ENCODE measurements at places on chromosomes 4 and X.
A peak's percentile ranks its signal among the peaks of the same experiment; 100 is the strongest.

DNA sequence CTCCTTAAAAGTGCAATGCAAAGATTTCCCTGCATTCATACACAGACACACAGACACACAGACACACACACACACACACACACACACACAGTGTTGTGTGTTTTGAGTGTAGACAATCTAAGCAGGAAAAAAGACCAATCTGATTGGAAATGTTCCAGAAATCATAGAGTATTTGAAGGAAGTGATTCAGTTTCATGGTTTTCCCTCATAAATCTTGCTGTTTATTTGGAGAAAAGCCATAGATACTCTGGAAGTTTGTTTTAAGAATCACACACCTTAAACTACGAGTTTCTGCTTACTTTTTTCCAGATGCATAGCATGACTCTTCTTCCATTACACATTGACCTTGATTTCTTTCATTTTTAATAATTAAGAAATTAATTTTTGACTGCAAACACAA, 298.5 kb upstream of the BMP3 start:
- DNase-seq, result no peak

DNA sequence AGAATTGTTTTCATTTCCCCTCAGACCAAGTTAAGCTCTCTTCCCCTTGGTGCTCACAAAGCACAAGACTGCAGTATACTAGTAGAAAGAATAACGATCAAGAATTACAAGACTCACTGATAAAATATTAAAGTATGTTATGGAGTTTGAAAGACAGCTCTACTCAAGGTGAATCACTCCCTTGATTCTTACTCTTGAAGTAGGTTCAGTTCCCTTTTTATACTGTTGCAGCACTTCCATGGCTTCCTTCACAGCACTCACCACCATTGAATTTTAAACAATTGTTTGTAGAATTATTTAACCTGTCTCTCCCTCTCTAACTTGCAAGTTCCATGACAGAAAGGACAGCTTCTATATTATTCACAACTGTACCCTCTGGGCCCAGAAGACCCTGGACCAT, 42.2 kb downstream of the CASK start:
- no peak for DNase-seq

GRCh38 chrX:78658845-78659744, at the start of gene RTL3:
Gene RTL3 (minus strand): TSS chrX:78659328. CDS start chrX:78658420, 908 bp downstream.
- DNase-seq, result no peak

- DNase-seq, result no peak
These were observed 12.7 kb downstream of the STEEP1 start for GRCh38 chrX:119552508-119552907.

- DNase-seq, result peak; percentile 75
These were observed 41.9 kb upstream of the FRAS1 start for GRCh38 chr4:78014889-78015886.

GRCh38 chr4:16237715-16238114, 11.4 kb upstream of the TAPT1 start:
- DNase-seq, result no peak

DNA sequence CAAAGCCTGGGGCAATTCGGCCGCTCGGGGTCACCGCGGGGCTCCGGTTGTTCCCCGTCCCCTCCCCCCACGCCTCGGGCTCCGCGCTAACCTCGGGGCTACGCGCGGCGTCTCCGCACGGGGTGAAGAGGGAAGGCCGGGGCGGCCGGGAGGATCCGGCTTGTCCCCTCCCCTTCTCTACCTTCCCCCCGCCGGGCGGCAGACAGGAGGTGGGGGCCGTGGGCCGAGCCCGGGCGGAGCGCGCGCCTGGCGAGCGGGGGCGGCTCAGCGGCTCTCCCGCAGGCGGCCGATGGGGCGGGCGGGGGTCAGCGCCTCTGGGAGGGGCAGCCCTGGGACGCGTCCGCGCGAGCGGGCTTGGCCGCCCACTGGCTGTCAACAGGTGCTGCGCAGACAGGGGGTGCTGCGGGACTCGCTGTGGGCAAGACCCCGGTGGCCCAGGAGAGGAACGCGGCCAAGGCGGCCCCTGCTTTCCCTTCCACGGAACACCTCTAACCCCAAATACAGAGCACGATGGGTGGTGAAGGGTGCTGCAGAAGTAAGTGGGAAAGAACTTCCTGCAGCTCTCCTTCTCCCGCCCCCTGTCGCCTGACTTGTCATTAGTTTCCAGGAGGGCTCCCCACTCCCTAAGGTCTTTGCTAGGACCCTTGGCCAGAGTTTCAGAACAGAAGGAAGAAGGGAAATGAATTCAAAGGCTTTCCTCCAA, at the start of gene PDGFC:
TSS of gene PDGFC (minus strand) at position 124 of the 703 bp plus-strand sequence. CDS start 896 bp downstream, outside the sequence.
- DNase-seq, result peak; percentile 34

GRCh38 chr4:37490391-37491347, 195.5 kb downstream of the RELL1 start:
- no peak for DNase-seq

DNA sequence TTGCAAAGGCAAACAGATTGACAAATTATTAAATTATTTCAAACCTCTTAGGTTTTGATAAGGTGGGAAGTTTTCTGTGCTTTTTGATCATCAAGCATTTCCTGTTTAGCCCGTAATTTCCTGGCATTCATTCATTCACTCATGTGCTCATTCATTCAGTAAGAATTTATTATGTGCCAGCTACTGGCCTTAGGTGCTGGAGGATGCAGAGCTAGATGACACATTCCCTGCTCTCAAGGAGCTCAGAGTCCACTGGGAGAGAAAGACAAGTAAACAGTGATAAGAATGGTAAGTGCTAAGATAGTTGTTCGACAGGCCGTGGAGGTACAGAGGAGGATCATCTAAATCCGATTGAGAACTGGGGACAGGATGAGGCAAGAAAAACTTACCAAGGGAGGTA, 153.0 kb downstream of the DCTD start:
- no peak for DNase-seq

- no peak for DNase-seq
These were observed 4.3 kb downstream of the MGST2 start for GRCh38 chr4:139669890-139670289.

- DNase-seq, result no peak
These were observed 317.7 kb downstream of the NR3C2 start for GRCh38 chr4:148124512-148124911.

DNA sequence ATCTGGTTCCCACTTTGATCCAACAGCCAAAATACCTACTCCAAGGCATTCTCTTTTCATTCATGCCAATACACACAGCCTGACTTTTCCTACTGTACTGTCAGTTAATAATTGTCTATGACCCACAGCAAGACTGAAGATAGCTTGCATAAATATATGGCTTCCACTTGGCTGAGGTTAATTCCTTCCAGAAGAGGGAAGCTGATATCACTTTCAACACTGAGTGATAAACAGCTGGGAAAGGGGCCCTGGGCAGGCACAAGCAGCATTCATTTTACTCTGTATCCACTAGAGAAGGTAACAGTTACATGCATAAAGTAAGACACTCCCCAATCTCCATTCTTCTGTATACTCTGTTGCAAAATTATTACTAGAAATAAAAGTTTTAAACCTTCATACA, 200.2 kb upstream of the UGT8 start:
- DNase-seq, result no peak

DNA sequence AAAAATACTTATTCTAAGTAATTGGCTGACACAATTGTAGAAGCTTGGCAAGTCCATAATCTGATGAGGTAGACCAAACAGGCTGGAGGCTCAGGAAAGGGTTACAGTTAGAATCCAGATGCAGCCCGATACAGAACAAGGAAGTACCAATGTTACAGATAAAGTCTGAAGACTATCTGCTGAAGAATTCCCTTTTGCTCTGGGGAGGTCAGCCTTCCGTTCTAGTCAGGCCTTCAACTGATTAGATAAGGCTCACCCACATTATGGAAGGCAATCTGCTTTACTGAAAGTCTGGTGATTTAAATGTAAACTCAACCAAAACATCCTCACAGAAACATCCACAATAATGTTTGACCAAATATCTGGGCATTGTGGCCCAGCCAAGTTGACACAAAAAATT, 7.4 kb upstream of the DYNLT3 start:
- DNase-seq, result no peak

GRCh38 chr4:153791746-153792617, 3.1 kb upstream of the SFRP2 start:
- no peak for DNase-seq

GRCh38 chr4:83356899-83357661, 22.4 kb upstream of the HPSE start:
- DNase-seq, result no peak

DNA sequence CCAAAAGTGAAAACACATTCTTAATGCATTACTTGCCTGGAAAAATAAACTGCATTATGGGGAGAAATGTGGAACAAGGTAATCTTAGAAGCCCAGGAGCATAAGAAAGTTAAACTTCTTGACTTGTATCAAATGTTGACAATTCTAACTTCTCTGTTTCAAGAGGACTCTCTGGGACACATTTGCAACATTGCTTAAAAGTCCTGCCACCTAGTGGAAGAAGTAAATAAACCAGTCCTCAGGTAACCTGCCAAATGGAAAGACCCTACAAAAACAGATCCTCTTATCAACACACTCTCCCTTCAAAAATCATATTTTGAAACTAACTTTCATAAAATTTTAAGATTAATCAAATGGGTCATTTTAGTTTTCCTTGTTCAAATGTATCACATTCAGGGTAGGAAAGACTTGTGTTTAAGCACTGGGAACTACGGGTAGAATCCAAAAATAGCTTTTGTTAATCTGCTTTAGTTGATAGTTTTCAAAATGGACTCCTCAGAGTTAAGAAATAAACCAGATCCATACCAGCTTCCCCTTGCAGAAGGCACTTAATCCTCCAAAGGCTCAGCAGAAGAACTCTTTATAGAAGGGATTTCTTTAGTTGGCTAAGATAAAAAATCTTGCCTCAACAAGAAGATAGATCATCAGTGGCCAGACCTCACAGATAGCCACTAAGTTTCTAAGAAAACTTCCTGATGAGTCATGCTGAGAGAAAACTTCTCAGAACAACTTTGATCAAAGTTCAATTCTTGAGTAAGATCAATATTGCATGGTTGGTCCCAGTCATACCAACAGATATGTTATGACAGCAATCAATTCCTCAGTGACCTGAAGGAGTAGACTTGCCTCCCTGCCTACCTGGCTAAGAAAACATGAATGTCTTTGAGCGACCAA, 141.7 kb downstream of the HHIP start:
- DNase-seq, result no peak

DNA sequence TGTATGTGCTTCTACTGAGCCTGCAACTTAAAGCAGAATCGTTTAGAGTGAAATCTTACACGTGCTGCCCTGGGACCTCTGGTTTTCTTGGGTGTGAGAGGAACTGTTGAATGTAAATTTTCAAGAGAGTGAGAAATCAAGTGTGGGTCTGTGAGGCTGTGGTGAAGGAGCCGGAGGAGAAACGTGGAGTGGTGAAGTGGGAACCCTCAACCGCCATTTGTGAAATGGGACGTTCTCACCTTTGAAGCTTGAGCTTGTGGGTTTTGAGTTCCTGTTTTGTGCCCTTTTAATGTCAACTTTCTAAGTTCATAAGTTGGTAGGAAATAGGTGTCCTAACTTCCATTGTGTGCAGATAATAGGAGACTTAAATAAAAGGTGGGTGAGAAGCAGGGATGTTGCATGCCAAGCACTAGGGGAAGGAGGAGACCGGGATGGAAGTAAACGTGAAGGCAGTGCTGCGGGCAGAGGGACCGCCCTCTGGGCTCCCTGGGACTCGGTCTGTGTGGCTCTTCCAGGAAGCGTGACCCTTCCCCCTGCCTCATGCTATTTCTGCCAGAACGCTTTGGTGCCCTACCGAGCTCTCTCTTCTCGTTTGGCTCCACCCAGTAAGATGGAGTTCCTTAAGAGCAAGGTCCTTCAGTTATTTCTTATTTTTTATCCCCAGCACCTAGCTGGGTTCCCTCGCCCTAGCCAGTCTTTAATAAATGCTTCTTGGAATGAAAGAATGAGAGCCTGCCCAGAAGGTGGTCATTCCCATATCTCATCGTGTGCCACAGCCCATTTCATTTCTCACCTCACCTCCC, 56.0 kb downstream of the TMEM131L start:
- DNase-seq, result no peak

GRCh38 chr4:168221301-168221700, 97.3 kb downstream of the DDX60 start:
- DNase-seq, result peak; percentile 27

DNA sequence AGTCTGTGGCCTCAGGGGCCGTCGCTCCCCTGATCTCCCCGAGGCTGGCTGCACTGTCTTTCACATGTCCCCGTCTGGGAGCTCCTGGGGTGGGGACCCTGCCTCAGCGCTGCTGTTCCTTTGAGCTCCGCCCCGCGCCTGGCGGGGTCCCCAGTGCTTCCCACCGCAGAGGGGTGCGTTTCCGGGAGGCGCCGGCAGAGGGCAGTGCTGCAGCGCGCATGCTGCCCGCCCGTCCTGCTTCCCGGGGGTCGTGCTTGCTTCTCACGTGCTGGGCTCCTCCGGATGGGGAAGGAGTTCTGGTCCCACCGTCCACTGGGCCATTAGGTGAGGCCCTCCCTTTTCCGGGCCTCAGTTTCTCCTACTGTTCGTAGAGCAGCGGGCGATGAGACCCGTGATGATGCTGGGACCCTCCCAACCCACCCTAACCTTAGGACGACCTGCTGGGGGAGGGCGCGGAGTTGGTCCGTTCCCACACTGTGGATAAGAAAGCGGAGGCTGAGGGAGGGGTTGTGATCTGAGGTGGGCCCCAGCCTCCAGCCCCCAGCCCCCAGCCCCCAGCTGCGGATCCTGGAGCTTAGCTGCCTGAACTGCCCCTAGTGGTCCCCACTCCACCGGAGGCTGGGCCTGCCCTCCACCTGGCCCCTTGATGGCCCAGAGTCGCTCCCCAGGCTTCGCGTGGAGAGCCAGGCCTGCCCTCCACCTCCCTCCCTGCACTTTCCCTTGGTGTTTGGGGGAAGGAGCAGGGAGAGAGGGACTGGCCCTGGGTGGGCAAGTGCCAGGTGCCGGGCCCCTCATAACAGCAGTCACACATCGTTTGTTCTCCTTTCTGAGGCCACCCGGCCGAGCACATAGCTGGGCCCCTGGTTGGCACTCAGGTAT, 15.3 kb downstream of the CPZ start:
- DNase-seq, result peak; percentile 4

DNA sequence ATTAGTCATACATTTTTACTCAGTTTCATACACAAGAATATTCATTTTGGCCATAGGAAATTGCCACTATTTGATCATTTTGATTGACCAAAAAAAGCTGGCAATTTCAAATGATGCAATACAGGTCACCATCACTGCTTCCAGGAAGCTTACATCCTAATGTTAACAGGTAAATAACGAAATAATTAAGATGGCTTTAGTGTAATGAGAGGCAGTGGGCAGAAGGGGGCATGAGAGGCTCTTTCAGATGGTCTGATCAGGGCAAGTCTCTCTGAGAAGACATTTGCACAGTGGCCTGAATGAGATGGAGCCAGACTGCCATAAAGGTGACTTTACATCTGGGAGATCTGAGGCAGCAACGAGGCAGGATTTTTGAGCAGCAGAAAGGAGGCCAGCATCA, 170.7 kb downstream of the SLIT2 start:
- DNase-seq, result no peak

Measured in NCI-H345 (cell line).